ENCODE measurements at places on chromosomes 5 and 9.

- no peak for DNase-seq
Observed at GRCh38 chr9:4665357-4665756, 923 bp downstream of the SPATA6L start.

DNA sequence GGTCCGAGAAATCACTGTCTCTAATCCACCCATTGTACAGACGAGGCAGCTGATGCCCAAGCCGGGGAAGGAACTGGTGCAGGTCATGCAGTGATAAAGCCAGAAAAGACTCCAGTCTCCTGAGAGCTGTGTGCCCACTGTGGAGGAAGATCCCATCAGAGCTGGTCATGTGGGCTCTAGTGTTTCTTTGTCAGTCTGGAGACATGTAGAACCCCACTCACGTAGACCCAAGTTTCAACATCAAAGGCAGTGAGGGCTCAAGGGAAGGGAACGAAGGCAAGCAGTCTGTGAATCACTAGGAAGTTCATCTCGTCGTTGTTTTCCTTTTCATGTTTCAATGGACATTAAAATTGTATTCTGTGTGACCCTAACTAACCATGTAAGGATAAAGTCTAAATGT is 14.6 kb upstream of the GLIPR2 start:
- no peak for DNase-seq

GRCh38 chr5:169408731-169409130 is 107.8 kb upstream of the SLIT3 start:
- no peak for DNase-seq

- no peak for DNase-seq
Observed at GRCh38 chr9:114299286-114300152, 23.4 kb upstream of the ORM1 start.

DNA sequence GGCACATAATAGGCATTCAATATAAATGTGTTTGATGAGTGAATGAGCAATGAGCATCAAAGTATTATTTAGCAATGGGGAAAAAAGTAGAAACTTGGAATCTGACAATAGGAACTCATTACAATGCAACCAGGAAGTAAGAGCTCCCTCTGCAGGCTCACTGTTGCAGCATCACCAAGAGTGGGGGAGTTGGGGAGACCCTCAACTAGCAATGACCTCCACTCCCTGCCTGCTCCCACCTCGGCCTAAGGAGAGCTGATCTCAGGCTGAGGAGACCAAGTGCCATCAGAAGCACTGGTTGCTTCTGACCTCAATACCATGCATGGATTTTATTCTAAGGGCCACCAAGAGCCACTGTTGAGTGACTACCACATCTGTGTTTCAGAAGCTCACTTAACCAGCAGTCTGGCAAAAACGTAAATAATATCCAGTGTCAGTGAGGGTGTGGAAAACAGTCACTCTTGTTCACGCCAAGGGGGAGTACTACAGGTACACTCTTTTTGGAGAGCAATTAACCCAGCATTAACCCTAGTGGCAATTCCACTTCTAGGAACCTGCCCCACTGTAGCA is 8.0 kb downstream of the VDAC1 start:
- DNase-seq: no peak

GRCh38 chr9:130051855-130052254 is 1.9 kb upstream of the GPR107 start:
- DNase-seq: no peak

DNA sequence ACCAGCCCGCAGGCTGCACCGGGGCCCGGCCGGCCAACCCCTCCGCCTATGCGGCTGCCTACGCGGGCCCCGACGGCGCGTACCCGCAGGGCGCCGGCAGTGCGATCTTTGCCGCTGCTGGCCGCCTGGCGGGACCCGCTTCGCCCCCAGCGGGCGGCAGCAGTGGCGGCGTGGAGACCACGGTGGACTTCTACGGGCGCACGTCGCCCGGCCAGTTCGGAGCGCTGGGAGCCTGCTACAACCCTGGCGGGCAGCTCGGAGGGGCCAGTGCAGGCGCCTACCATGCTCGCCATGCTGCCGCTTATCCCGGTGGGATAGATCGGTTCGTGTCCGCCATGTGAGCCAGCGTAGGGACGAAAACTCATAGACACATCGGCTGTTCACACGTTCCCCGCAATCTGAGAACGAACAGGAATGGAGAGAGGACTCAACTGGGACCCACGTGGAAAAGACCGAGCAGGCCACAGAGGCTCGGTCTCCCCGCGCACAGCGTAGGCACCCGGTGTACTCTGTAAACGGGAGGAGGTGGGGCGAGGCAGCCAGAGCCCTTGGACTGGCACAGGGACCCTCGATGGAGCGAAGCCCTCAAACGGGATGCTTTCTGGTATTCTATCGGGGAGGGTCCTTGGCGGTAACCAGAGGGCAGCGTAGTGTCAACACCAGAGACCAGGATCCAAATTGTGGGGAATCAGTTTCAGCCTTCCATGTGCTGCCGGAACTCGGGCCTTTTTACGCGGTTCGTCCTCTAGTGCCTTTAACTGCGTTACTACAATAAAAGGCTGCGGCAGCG is 1.9 kb downstream of the FOXE1 start:
- no peak for DNase-seq

- no peak for DNase-seq
Observed at GRCh38 chr9:17637229-17637628, 58.4 kb downstream of the SH3GL2 start.

DNA sequence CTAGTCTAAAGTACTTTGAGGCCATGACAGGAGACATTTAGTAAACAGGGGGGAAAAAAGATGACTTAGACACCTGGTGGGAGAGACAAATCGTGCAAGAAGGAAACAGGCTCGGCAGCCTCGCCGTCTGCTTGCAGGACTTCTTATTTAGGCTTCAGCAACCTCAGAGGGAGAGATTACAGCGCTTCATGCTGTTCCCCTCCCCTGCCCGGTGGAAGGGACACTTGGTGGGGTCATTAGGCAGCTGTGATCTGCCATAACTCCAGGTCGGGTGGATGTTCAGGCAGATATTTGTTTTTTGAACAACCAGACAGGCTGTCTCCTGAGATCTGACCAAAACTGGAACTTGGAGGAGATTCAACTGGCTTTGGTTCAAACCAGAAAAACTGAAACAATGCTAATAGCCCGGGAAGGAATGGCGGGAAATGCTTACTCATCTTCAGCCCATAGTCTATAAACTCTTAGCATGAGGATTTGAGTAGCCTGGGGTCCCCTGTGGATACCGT is 38.1 kb upstream of the CD180 start:
- no peak for DNase-seq

- no peak for DNase-seq
Observed at GRCh38 chr5:22053195-22053594, 799.9 kb downstream of the CDH12 start.

DNA sequence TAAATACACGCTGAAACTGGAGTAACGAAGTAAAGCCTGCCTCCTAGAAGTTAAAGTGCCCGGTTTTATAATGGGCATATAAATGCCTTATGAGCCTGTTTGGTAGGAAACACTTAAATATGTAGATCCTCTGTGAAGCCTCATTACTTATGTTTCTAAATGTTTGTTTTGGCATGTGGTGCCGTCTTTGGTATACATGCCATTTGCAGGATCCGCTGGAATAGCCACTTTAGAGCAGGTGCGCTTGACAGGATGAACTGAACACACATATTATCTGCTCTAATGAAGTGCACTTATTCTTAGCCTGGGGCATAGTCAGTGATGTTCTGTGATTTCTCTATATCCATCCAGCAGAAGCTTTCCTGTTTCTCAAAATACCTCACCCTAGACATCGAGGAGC is 778.1 kb upstream of the WWC1 start:
- DNase-seq: no peak

DNA sequence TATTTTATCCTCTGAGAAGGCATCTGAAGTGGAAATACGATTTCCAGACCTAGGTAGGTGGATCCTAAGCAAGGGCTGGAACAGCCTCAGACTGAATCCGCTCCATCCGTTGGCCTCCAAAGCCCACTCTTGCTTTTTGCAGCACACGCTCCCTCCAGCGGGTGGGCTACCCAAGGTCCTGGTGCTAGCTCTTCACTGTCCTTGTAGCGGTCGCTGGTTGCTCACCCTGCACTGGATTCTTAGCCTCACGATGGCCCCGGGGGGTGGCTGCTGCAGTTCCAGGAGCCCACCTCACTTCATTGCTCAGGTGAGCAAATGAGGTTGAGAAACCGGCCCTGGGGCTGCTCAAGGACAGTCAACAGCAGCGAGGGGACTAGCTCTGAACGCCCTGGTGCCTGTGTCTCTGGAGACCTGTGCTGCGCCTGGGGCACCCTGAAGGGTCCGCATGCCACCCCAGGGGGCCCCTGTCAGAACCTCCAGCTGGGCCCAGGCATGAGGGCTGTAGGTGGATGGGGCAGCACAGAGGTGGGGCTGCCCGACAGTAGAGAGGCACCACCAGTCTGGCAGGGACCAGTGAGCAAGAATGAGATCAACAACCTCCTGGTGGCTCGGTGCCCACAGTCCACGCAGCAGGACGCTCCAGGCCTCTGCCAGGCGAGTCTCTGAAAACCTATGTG is 4.3 kb downstream of the MGAT4B start:
- DNase-seq: no peak

- no peak for DNase-seq
Observed at GRCh38 chr9:33147416-33148169, 19.5 kb downstream of the B4GALT1 start.

- no peak for DNase-seq
Observed at GRCh38 chr9:113935677-113936380, 59.7 kb downstream of the ZNF618 start.

DNA sequence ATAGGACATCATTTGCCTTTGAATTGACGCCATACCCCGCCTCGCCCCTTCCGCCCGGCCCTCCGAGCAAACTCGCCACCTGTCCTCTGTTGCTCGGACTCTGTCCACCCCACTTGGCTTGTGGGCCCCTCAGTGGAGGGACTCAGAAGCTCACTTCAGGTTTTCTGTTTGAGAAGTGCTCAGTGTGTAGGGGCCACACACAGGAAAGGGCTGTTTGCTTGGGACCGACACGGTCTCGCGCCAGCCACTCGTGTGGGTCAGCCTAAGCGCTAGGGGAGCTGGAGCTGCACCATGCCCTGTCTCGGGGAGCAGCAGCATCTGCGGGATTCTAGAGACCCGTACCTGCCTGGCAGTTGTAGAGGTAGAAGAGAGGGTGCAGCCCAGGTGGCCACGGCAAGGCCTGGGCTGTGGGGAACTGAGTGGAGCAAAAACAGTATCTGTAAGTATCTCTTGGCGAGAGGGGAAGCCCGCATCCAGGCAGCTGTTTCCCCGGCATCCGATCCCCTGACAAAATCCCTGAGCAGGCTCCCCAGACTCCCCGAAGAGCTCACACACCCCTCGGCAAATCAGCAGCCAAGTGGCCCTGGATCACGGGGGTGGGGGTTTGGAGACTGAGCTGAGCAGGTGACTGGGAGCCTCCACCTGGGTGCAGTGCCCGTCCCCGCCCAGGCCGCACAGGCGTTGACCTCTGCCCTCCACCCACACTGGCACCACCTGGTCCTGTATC is 52.2 kb downstream of the COL5A1 start:
- no peak for DNase-seq

- no peak for DNase-seq
Observed at GRCh38 chr5:124839371-124839998, 93.0 kb upstream of the ZNF608 start.

DNA sequence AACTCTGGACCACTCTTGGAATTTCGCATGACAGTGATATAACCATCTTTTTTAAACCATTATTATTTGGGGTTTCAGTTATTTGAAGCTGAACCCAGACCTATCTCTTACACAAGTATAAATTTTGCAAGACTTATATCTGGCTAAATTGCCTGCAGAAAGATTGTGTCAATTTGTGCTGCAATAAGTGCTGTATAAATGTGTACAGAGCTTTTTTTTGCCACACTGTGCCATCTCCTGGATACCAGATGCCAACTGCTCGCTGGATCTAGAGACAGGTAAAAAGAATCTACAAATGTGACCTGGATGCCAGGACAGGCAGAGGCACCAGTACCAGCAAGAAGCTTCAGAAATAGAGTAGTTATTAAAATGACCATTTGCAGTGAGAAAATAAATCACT is 25.9 kb upstream of the TTC39B start:
- no peak for DNase-seq

DNA sequence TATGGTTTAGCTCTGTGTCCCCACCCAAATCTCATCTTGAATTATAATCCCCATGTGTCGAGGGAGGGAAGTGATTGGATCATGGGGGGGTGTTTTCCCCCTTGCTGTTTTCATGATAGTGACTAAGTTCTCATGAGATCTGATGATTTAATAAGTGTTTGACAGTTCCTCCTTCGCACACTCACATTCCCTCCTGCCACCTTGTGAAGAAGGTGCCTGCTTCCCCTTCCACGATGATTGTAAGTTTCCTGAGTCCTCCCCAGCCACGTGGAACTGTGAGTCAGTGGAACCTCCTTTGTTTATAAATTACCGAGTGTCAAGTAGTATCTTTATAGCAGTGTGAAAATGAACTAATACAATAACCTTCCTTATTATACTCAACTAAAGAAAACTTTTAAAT is 24.3 kb upstream of the TEX10 start:
- no peak for DNase-seq

DNA sequence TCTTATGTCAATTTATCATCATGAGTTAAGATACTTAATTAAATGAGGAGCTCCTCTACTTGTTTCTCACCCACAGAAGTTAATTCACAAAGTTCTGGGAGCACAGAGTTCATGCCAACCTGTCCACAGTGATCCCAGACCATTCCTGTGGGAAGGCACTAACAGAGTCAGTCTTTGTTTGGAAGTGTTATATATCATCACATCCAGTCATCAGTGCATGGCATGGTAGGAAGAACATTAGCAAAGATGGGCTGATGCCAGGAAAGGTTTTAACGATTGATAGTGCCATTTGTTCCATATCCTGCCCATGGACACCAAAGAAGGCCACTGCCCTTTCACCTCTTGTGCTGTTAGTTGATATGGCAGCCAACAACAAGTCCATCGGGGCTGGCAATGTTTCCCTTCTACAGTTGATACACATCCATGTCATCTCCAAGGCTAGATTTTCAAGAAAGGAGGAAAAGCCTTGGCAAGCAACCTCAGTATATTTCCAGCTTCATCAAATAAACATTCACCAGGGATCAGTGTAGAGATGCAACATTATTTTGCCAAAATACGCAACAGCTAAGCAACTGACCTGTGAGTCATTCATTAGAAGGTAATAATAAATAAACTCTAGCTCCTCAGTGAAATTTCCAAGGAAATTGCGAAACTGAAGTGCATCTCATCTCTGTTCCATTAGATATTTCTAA is 169.6 kb downstream of the RORB start:
- no peak for DNase-seq

DNA sequence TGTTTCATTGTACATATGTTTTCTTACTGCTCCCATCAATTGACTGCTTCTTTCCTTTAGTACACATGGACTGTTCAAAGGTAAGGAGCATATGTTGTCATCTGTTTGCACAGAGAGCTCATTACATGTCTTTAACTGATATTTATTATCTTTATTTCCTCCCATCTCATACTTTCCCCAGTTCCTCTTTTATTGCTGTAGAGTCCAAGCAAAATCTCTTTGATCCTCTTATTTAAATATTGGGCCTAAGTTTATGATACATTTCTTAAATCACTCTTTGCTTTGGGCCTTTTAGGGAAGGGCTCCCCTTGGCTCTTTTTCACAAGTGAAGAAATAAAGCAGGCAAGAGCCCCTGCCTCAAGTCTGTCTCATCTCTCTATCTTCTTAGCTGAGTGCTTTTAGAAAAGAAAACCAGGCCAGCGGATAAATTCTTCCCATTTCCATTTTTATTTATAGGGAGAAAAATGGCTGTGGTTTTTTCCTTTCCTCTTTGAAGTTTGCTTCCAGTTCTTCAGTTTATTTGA is 152.4 kb downstream of the DOCK2 start:
- no peak for DNase-seq
